ENCODE measurements at places on chromosomes 5 and 9.

- no peak for DNase-seq
These were observed 231.1 kb downstream of the FAM170A start for GRCh38 chr5:119860463-119860862.

- peak; percentile 76 for DNase-seq
These were observed 131.8 kb upstream of the CHD1 start for GRCh38 chr5:99060306-99061261.

- no peak for DNase-seq
These were observed 21.0 kb downstream of the IL7R start for GRCh38 chr5:35877655-35878054.

- DNase-seq, result no peak
These were observed 98.1 kb downstream of the KDM4C start for GRCh38 chr9:6855860-6856259.

GRCh38 chr9:70222354-70222753 lies 36.4 kb upstream of the SMC5 start:
- DNase-seq, result no peak

GRCh38 chr5:127958421-127959011 lies 125.0 kb upstream of the SLC12A2 start:
- DNase-seq, result no peak

DNA sequence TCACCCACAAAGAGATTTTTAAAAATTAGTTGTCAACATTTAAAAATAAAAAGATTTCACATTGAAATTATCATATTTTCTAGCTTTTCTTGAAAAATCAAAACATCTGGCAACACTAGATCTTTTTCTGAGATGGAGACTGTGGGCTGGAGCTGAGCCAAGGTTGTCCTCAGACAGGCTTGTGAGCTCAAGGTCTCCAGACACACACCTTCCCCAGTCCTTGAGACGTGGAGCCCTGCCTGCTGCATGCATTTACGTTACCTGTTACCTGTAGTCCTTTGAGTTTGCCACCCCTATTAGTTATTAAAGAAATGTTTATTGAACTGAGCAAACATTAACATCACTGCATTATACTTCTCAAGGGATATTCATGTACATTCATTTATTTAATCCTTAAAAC lies 87.5 kb upstream of the TLE1 start:
- DNase-seq, result no peak
